ENCODE measurements at places on chromosomes 1 and 21.
A peak's percentile ranks its signal among the peaks of the same experiment; 100 is the strongest.

GRCh38 chr1:228697207-228698016 is 37.9 kb upstream of the RHOU start:
- DNase-seq = no peak

- DNase-seq = no peak
These were observed 20.7 kb upstream of the MFSD2A start for GRCh38 chr1:39933956-39934941.

DNA sequence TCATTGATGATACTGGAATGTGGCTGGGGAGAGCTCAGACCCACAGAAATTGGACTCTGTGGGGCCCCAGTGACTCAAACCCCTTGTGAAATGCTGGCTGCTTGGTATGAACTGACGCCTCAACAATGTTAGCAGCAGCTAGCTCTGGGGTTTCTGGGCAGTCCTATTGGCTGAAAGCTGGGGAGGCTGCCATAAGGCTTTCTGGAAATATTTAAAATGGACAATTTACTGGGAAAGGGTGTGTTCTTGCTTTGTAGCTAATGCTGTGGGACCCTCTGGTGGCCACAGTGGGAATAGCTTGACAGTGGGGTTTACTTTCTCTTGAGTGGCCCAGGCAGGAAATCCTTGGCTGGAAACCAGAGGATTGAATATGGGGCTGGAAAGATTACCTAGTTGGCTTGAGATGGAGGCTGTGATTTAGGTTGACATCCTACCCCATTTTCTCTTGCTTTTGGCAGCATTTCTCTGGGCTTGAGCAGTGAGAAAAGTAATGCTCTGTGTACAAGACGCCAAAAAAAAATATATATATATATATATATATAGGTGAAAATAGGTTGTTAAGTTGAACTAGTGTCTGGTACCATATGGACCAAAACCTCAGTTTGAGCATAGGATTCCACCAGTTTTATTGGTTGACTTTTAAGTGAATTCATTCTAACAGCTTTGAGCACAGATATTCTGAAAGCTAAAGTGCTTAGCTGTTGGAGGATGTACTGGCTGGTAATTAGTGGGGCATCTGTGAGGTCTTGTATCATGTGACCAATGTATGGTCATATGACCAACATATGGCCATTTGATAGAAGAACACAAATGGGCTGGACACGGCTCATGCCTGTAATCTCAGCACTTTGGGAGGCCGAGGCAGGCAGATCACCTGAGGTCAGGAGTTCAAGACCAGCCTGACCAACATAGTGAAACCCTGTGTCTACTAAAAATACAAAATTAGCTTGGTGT is 8.2 kb upstream of the S100A10 start:
- peak; percentile 59 for DNase-seq

DNA sequence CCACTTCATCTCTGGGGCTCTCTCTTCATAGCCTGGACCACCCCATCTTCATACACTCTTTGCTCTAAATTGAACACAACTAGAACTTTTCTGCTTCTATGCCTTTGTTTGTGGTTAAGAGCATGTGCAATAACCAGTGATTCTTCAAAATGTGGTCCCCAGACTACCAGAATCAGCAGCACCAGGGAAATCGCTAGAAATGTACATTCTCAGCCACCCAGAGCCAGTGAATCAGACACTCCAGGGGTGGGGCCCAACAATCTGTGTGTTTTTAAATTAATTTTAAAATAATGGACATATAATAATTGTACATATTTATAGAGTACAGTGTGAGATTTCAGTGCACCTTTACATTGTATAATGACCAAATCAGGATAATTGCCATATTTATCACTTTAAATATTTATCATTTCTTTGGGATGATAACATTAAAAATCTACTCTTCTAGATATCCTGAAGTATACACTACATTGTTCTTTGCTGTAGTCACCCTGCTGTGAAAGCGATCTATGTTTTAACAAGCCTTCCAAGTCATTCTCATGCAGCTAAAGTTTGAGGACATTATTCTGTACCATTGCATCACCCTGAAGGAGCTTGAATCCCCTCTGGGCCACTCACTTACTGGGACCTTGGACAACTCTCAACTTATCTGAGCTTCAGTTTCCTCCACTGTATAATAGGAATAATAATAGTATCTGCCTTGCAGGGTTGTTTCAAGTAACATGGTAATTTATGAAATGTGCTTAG is 10.8 kb downstream of the GRHL3 start:
- DNase-seq = no peak

- DNase-seq = no peak
These were observed 24.9 kb downstream of the LHX9 start for GRCh38 chr1:197942042-197942441.

- no peak for DNase-seq
These were observed 13.7 kb downstream of the PARS2 start for GRCh38 chr1:54750596-54750995.

DNA sequence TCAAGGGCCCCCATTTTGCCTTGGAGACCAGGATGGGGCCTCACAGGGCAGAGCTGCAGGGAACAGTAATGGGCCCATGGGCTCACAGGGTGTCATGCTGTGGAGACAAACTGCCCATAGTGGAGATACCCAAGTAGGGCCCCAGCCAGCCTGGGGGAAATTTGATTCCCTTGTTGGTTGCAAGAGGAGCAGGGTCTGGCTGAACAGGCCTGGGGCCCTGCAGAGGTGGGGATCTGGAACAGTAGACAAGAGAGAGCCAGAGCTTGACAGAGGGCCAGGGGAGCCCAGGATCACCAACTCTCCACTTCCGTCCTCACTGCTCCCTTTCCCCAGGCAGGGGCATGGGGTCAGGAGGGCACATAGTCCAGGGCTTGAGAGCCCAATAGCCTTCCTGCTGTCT is 8.7 kb downstream of the S100B start:
- no peak for DNase-seq

DNA sequence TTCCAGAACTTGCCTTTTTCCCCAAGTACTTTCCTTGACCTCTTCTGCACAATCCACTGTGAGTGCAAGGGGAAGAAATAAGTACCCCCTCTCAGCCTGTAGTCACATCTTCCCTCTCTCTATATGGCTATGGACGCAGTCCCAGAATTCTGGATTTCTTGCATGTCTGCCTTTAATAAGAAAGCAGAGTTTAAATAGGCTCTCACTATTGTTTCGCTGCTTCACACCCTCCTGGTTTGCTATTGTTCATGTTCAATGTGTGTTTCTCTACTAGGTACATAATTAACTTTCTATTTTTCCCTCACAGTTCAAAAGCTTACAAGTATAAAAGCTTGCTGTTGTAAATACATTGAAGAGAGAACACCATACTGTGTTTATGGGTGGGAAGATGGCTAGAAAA is 181.5 kb upstream of the C1orf105 start:
- DNase-seq = no peak

GRCh38 chr1:181919542-181919941 is 142.0 kb downstream of the ZNF648 start:
- DNase-seq = no peak

Data from stimulated activated CD8-positive, alpha-beta memory T cell treated with anti-CD3 and anti-CD28 coated beads, Interleukin-15, amount 100 ng/mL, for 4 hours (primary cell).